ENCODE measurements at places on chromosomes 7 and 10.

GRCh38 chr7:94655126-94655847, 646 bp downstream of the SGCE start:
- DNase-seq, result peak; percentile 25

GRCh38 chr7:122643250-122643649, 55.7 kb downstream of the RNF133 start:
- DNase-seq, result no peak

GRCh38 chr10:43305876-43306275, 39.0 kb upstream of the RASGEF1A start:
- DNase-seq, result no peak

DNA sequence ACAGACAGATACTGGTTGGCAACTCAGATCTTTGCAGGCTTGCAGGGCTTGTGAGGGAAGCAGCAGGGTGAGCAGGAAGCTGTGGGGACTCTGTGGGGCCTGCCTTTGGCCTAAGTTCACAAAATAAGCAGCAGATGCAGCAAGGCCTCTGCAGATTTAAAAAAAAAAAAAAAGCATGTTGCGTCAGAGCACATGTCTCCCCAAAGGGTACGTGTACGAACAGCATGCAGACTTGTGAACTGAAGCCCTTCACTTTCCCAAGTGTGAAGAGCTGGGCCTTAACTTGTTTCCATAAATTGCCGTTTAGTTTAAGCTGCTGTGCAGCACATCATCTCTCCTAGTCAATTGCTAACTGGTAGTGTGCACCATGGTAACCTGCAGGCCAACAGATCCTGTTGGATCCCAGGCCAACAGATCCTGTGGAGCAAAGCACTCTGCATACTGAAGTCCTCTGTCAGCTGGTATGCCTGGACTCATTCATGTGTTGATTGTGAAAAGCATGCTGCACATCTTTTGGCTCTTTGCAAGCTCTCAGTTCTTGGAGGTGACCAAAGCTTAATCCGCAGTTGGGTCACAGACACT, 10.8 kb upstream of the XPNPEP1 start:
- DNase-seq, result no peak

Measured in NCI-H1694 (cell line).